ENCODE measurements at places on chromosomes 5 and 9. TPM values are rescaled to one million over a fixed set of nuclear protein-coding genes. Genes with fewer than 3 reads are reported as not detected.

- DNase-seq, result no peak
These were observed 251.7 kb downstream of the RAB3C start for GRCh38 chr5:58834242-58835225.

- DNase-seq, result peak; percentile 93
These were observed 40.7 kb upstream of the CLPTM1L start for GRCh38 chr5:1385395-1386273.

DNA sequence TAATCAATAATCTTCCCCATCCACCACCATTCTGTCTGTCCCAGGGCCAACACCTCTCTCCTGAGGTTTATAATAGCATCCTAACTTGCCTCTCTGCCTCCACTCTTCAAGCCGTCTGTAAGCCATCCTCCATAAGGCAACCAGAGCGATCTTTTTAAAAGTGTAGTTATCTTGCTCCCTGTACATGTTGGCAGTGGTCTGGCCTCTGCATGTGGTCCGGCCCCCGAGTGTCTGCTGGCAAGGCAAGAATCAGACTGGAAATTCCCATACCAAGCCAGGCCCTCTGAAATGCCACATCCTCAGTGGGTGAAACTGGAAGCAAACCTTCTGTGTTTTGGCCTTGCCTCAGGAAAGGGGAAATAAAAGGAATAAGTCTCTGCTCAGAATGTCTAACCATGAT lies 17.0 kb downstream of the TTLL11 start:
- DNase-seq, result no peak

GRCh38 chr9:79446523-79447307 lies 125.0 kb upstream of the TLE4 start:
- DNase-seq, result no peak

- DNase-seq, result no peak
These were observed 284.5 kb downstream of the DEPDC1B start for GRCh38 chr5:60415443-60415842.

DNA sequence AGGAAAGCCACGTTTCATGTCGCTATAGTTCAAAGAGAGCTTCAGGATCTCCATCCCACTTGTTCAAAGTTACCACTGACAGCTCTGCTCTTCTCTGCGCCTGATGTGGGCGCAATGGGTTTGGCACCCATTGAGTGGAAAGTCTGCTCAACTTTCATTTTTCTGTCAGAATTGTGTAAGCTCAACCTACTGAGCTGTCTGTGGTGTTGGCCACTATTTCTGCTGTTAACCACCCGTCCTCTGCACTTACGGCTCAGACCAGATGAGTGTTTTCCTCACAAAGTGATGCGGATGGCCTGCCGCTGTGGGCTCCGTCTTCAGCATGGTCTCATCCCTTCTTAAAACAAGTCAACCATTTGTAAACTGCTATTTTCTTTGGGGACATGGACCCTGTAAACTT lies 131.2 kb downstream of the WNK2 start:
- no peak for DNase-seq

Gene ADAMTS13
- 5.6 TPM for total RNA-seq

- DNase-seq, result no peak
These were observed 3.8 kb downstream of the ZFYVE16 start for GRCh38 chr5:80411589-80412219.
